ENCODE measurements at places on chromosomes 7 and 10.

- DNase-seq: no peak
Observed at GRCh38 chr7:45414226-45414625, 159.9 kb upstream of the ADCY1 start.

DNA sequence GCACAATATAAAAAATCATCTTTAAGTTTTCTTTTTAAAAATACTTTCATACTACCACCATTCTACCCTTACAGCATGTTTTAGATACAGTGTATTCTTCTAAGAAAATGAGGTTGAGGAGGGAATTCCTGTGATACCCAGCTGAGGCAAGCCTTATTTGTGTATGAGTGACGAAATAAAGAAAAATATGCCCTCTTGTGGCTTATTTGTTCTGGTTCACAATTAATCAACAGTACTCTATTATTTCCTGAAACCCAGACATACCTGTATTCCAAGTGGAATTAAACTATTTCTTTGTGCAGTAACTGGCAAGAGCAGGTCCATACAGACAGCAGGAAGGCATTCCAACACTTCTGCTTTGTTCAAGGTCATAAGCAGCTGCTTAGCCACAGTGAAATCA, 4.5 kb upstream of the SEMA3D start:
- DNase-seq: no peak

GRCh38 chr10:77555591-77556212, 81.9 kb downstream of the KCNMA1 start:
- DNase-seq: no peak

- DNase-seq: peak; percentile 68
Observed at GRCh38 chr7:155003376-155004214, 671 bp upstream of the PAXIP1 start.

GRCh38 chr10:105950410-105950809, 1214.1 kb downstream of the SORCS1 start:
- DNase-seq: no peak

- no peak for DNase-seq
Observed at GRCh38 chr10:111075577-111076185, 1.1 kb upstream of the ADRA2A start.

Data from activated T-helper 1 cell treated with anti-CD3 and anti-CD28 coated beads, Interleukin-2, amount 50 U/mL, for 16 hours (primary cell).